Astrocyte (in vitro differentiated cells and primary cell): ENCODE measurements at places on chromosomes 13 and 19.

DNA sequence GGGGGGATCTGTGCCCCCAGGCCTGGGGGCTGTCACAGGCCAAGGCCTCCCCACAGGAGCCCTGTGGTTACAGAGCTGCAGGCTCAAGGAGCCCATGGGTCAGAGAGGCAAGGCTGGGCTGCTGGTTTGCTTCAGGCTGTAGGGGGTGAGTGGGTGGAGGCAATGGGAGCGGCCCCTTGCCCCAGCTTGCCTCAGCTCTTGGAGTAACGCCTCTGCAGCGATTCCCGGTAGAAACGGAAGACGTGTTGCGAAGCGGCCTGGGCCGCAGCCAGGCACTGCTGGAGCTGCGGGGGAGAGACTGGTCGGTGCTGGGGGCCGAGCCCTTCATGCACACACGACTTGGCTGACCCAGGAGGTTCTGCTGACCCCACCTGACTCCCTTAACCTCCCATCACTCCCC lies 10.1 kb downstream of the TMEM91 start:
- DNase-seq = no peak

GRCh38 chr13:76131551-76131950 lies 495.4 kb downstream of the LMO7 start:
- DNase-seq = no peak

DNA sequence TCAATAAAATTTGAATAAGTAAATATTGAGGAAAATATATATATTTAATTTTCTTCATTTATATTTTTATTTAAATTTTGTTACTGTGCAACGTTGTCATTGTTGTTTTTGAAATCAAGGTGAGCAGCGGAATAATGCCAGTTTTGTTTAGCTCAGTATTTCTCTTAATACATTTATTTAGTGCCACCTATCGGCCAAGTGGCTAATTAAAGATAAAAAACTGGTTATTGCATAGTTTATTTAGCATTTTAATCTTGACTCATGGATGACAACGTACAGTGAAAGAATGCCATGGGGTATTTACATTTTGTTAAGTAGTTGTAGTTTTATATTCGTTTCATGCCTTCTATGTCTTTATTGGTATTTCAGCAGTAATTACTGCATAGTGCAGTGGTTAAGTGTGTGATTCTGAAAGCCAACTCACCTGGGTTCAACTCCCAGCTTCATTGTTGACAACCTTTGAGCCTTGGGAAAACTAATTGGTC lies 265.9 kb downstream of the MYO16 start:
- DNase-seq = peak; percentile 18

- DNase-seq = peak; percentile 36
These were observed 2.7 kb downstream of the ADGRE5 start for GRCh38 chr19:14383661-14384555.

DNA sequence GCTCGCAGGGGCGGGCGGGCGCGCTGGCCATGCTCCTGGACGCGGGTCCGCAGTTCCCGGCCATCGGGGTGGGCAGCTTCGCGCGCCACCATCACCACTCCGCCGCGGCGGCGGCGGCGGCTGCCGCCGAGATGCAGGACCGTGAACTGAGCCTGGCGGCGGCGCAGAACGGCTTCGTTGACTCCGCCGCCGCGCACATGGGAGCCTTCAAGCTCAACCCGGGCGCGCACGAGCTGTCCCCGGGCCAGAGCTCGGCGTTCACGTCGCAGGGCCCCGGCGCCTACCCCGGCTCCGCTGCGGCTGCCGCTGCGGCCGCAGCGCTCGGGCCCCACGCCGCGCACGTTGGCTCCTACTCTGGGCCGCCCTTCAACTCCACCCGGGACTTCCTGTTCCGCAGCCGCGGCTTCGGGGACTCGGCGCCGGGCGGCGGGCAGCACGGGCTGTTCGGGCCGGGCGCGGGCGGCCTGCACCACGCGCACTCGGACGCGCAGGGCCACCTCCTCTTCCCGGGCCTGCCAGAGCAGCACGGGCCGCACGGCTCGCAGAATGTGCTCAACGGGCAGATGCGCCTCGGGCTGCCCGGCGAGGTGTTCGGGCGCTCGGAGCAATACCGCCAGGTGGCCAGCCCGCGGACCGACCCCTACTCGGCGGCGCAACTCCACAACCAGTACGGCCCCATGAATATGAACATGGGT lies 599 bp downstream of the ZIC2 start:
- DNase-seq = no peak
